ENCODE measurements at places on chromosomes 13 and 19.

- DNase-seq, result no peak
These were observed 352.7 kb upstream of the SGCG start for GRCh38 chr13:22828081-22828480.

DNA sequence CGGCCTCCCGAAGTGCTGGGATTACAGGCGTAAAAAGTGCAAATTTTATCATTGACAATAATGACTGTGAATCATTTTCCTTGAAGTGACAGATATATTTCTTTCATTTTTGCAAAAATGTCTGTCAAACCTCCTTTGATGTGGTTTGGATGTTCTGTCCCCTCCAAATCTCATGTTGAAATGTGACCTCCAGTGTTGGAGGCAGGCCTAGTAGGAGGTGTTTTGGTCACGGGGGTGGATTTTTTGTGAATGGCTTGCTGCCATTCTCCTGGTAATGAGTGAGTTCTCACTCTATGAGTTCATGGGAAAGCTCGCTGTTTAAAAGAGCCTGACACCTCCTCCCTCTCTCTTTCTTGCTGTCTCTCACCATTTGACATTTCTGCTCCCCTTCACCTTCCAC lies 5.5 kb upstream of the SLC1A6 start:
- no peak for DNase-seq

- no peak for DNase-seq
These were observed 483.3 kb upstream of the SPRY2 start for GRCh38 chr13:80824229-80824628.

GRCh38 chr19:33902802-33903488 lies 106.3 kb downstream of the KCTD15 start:
- no peak for DNase-seq

DNA sequence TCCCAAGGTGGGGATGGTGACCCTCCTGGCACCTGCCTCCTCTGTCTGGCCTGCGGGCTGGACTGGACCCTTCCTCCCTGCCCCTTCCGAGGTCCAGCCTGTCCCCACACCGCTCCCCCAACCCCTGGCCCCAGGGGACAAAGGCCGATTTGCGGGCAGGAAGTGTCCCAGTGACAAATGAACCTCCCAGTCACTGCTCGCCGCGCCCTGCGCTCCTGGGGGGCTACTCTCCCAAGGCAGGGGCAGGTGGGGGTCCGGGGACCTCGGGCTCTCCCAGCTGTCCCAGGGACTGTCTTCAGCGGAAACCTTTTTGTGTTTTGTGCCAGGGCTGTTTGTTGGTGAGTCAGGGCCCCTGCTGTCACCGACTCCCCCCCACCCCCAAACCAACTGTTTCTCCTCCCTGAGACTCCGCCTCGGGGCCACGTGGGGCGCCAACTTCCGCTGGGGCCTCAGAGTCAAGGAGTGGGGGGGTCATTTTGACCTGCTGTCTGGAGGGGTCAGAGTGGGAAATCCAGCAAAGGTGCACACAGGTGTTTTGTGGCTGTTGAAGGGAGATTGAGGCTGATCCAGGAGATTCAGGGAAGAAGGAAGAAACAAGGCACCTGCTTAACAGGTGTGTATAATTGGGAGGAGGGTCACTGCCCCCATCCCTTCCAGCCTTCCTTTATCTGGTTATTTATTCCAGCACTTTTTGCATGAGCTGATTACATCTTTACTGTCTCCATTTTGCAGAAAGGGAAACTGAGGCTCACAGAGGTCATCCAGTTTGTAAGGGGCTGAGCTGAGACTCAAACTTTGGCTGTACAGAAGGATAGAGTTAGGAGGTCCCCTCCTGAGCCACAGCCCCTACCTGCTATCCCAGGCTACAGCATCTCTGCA lies 831 bp downstream of the PGPEP1 start:
- peak; percentile 76 for DNase-seq

- DNase-seq, result peak; percentile 14
These were observed 35.6 kb upstream of the PSPC1 start for GRCh38 chr13:19818223-19818842.

DNA sequence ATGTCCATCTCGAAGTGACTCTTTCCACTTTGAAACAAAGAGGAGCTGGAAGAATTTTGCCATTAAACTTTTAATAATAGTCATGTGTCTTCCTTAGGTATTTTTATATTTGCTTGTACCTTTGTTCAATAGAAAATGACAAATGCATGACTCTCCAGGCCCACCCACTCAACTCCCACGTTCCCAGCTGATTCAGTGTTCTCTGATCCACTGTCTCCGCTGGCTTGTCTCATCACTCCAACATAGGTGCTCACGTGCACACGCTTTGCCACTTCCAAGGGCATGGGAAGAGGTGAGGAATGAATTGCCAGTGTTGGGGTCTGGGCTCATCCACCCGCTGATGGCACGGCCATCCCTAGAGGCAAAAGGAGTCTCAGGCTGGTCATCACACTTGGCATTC lies 24.5 kb downstream of the RASL11A start:
- DNase-seq, result no peak

GRCh38 chr13:91667486-91667885 lies 269.1 kb downstream of the GPC5 start:
- no peak for DNase-seq

- no peak for DNase-seq
These were observed 333.5 kb downstream of the TSHZ3 start for GRCh38 chr19:31015778-31016177.

DNA sequence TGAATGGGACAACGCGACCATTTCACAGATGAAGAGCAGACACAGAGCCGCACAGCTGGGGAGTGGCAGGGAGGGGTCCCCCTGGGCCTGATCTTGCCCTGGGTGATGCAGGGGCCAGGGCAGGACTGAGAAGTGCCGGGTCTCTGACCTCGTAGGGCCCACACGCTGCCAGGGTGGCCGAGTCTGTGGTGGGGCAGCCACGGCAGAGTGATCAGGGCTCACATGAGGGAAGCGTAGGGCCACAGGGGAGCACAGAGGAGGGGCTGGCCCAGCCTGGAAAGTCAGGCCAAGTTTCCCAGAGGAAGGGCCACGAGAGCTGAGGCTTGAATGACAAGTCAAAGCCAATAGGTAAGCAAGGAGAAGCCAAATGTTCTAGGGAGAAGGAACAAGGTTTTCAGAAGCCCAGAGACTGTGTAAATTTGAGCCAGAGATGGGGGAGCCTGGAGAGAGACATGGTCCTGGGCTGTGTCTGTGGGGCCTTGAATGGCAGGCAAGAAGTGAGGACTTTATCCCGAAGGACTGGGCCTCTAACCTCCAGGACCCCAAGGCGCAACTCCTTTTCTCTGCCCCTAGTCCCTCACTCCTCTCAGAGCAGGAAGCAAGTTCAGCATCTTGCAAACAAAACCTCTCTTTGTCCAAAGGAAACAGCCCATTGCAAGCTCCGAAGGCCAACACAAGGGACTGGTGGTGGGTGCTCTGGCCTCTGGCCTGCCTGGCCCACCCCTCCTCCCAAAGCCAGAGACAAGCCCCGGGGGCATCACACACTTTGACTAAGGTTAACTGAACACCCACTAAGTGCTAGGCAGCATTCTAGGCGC lies 31.7 kb upstream of the FXYD3 start:
- DNase-seq, result no peak

- no peak for DNase-seq
These were observed 20.3 kb downstream of the ATP11A start for GRCh38 chr13:112709825-112710783.

- no peak for DNase-seq
These were observed 799.0 kb downstream of the DACH1 start for GRCh38 chr13:71068041-71068440.

DNA sequence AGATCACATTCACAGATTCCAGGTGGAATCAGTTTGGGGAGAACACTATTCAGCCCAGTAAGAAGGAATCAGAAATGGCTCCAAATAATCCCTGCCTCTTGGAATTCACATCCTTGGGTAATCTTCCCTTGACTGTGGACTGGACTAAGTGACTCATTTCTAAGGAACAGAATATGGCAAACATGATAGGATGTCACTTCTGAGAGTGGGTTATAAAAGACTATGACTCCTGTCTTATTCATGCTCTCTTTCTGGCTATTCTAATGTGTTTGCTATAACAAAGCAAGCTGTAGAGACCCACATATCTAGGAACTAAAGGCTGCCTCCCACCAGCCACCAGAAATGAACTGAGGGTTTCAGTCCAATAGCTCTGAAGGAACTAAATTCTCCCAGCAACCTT lies 37.8 kb downstream of the MBD3L2B start:
- DNase-seq, result no peak

DNA sequence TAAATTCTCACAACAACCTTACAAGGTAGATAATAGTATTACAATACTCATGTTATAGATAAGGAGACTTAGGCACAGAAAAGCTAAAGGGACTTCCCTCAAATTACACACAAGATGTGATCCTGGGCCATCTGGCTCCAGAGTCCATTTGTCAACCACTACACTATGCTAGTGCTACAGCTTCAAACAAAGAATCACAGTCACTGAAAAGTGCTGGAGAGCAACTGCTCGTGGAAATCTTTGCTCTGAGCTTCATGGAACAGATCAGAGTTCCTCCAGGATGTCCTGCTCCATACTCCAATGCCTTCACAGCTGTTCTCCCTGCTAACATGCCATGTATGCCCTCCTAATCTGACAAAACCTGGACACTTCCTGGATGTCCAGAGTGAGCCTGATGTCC lies 271.2 kb downstream of the ENOX1 start:
- DNase-seq, result no peak

- no peak for DNase-seq
These were observed 12.2 kb downstream of the TPP2 start for GRCh38 chr13:102608974-102609373.

- DNase-seq, result no peak
These were observed 15.9 kb upstream of the EPHX3 start for GRCh38 chr19:15248106-15248505.

- DNase-seq, result no peak
These were observed 5.3 kb downstream of the DENND1C start for GRCh38 chr19:6476155-6476895.

DNA sequence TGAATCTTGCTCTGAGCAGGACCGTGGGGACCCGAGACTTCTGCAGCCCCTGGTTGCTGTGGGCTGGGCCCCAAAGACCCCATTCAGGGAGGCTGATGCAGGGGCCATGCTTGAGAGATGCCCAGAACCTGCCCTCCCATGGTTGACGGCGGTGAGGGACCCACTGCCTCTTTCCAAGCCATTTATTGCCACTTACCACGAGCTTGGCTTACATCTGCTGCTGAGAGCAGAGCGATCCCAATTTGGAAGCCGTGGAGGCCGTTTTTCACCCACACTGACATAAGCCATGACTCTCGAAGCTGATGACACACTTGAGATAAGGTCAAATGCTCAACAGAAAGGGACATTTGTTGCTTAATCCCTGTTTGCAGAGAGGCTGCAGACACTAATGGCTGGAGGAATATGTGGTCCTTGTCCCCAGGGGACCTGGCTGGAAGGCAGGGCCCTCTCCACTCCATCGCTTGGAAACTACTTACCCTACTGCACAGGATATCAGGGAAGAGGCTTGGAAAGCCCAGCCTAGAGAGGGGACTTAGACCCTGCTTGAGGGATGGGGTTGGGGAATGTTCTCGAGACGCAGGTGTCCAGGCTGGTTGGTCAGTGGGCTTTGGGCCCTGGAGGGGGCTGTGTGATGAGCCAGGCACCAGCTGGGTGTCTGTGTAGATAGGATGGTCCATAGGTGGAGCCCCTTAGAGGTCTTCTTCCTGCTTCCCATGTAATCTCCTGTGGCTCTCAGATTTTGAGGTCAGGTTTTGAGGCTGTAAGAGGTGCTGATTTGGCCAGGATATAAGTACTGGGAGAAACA lies 15.3 kb downstream of the ZNF536 start:
- DNase-seq, result no peak

GRCh38 chr13:46004491-46004890 lies 48.1 kb downstream of the ZC3H13 start:
- DNase-seq, result no peak

- no peak for DNase-seq
These were observed 13.5 kb downstream of the SNRNP70 start for GRCh38 chr19:49098795-49099194.

- no peak for DNase-seq
These were observed 301.7 kb downstream of the HS6ST3 start for GRCh38 chr13:96391606-96392005.

DNA sequence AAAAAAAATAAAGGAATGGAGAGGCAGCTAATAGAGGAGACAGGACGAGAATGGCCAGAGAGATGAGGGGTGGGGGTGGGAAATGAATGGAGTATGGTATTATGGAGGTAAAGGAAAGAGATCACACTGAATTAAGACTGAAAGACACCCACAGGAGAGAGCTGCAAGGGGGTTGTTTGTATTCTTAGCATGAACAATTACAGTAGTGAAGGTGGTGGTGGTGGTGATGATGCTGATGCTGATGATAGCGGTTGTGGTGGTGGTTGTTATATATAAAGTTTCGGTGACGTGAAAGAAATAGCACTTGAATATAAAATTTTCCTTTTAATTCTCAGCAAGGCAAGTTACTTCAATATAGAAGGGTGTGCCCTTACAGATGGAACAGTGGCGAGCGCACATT lies 2.8 kb upstream of the ADGRE3 start:
- no peak for DNase-seq

GRCh38 chr19:1361601-1362386 lies 21.9 kb upstream of the NDUFS7 start:
- DNase-seq, result no peak

DNA sequence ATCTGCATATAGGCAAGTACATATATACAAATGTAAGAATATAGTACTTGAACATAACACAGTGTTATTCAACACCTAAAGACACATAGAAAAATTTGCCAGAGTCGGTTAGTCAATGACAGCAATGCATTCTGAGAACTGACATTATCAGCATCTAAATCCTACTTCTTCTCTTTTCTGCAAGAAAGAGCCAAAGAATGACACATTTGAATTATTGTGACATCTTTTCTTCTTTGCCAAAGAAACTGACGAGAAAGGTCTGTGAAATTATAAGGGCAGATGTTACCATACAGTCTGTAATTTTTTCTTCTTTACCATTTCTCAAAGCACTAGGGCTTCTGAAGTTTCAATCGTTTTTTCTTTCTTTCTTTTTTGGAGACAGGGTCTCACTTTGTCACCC lies 350.9 kb upstream of the NBEA start:
- DNase-seq, result no peak

DNA sequence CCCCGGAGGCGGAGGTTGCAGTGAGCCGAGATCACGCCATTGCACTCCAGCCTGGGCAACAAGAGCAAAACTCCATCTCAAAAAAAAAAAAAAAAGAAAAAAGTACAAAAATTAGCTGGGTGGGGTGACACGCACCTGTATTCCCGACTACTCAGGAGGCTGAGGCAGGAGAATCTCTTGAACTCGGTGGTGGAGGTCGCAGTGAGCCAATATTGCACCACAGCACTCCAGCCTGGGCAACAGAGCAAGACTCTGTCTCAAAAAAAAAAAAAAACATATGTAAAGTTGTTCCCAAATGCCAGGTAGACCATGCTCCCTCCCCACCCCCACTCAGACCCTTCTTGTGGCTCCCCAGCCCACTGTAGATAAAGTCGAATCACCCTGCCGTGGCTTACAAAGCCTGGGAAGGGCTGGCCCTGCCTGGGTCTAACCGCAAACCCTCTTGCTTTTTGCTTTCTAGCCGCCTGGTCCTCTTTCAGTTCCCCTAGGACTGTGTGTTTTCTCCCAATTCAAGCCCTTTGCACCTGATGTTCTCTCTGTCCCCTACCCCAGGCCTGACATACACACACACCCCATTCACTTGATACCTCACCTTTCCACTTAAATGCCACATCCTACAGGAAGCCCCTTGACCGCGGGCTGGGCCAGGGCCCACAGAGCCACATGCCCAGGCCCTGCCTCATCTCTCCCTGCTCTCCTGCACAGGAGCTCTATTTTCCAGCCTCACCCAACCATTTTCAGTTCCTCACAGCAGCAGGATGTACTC lies 34.4 kb downstream of the MAP4K1 start:
- DNase-seq, result no peak

- DNase-seq, result no peak
These were observed 294.8 kb downstream of the TSHZ3 start for GRCh38 chr19:31054430-31054829.

- DNase-seq, result no peak
These were observed 34.8 kb upstream of the TPTE2 start for GRCh38 chr13:19596086-19596485.

All from NK-92 treated with Interleukin-12 subunit alpha and Interleukin-12 subunit beta, amount 100 ng/mL, for 24 hours (cell line).